Heart right ventricle (tissue), 16 donors: ENCODE measurements at places on chromosomes 12 and 14. TPM values are rescaled to one million over a fixed set of nuclear protein-coding genes. Genes with fewer than 3 reads are reported as not detected.

GRCh38 chr12:44555454-44555853 is 320.7 kb downstream of the NELL2 start:
- no peak for DNase-seq

DNA sequence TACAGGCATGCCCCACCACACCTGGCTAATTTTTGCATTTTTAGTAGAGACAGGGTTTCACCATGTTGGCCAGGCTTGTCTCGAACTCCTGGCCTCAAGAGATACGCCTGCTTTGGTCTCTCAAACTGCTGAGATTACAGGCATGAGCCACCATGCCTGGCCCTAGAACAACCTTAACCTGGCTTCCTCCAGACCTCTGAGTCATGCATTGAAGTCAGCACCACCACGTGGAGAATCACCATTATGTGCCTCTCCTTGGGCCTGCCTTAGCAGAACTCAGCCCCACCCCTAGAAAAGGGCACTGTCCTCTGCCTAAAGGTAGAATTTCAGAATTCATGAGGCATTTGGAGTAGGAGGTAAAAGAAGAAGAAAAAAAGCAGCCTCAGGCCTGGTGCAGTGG is 49.0 kb downstream of the LIMA1 start:
- no peak for DNase-seq

GRCh38 chr14:90625445-90625844 is 190.8 kb downstream of the TTC7B start:
- DNase-seq, result no peak

DNA sequence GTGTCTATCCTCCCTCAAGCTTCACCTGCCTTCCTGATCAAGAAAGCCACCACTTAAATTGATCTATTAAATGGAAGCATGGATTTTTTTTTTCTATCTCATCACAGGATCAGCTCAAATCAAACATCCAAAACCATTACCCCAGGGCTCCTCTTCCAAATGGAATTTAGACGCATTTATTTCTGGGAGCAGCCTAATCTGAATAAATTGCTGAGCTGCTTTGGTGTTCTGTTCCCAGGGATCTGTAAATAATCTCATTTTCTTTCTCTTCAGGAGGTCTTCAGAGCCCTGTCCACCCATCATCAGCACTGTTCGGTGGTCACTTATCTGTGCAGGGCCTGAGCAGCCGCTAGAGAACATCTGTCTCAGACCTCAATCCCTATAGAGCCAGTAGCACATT is 695.4 kb upstream of the TMEM132C start:
- DNase-seq, result no peak

DNA sequence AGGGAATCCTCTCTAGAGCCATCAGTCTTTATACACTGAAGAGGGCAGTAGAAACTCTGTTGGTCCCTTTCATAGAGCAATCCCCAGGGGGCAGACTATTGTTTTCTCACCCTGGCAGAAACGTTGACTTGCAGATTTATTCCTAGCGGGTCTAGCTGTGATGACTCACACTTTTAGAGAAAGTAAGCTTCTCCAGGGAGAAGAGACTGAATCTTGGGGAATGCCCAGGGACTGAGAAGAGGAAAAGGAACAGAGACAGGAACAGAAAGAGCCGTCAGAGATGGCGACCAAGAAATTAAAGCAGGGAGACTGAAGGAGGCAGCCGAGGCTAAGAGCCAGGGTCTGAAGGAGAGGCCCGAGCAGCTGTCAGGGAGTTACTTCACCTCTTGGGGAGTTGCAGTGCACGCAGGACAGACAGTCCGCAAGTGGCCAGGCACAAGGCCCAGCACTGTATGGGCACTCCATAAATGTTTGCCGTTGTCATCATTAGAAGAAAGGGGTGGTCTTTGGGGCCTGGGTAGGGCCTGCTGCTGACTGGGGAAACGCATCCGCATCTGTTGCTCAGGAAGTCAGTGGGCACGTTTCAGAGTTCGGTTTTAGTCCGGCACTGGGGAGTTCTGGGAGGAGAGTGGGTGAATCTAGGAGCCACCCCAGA is 13.0 kb downstream of the PLEKHG6 start:
- no peak for DNase-seq

TSPAN11 gene
- total RNA-seq, result 0.85 TPM

NRIP2 gene
- 2.8 TPM for total RNA-seq

SIX6 gene
- not detected for total RNA-seq

DNA sequence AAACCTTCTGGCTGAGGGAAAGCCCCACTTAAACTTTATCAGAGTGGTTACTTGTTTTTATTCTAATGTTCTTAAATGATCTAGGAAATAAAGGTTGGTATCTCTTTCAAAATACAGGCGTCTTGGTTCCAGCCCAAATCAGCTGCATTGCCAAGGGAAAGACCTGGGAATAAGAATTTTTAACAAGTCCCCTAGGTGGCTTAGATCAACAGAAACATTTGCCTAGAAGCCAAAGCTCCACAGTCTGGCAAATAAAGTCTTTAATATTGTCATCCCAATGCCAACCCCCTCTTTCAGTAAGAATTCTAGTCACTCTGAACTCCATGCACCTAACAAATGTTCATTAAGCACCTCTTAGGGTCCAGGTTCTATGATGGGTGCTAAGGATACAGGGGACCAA is 66.8 kb downstream of the ARL6IP4 start:
- no peak for DNase-seq

GRCh38 chr12:94180558-94181296 is 32.4 kb downstream of the PLXNC1 start:
- no peak for DNase-seq

HELB gene
- total RNA-seq, result 0.69 TPM

DNA sequence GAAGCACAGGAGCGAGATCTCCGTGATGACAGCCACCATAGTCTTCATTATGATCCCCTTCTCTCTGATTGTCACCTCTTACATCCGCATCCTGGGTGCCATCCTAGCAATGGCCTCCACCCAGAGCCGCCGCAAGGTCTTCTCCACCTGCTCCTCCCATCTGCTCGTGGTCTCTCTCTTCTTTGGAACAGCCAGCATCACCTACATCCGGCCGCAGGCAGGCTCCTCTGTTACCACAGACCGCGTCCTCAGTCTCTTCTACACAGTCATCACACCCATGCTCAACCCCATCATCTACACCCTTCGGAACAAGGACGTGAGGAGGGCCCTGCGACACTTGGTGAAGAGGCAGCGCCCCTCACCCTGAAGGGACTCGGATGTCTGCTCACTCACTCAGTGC is 775 bp downstream of the OR10P1 start:
- DNase-seq, result no peak

DNA sequence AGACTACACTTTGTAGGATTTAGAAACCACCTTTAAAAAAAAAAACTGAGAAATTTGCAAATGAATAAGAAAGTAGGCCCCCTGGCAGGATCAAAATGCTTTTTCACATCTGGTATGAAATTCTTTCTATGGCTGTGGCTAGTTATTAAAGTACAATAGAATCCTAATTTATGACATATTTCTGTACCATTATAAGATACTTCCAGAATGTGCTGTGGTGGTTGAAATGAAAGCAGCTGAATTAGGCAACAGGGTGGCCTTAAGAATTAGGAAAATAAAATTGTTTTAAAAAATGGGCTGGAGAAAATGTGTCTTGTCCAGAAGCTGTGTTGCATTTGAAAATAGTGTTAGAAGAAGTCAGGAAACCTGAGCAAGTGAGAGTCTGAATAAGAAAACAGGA is 85.9 kb upstream of the PDE3A start:
- no peak for DNase-seq

DNA sequence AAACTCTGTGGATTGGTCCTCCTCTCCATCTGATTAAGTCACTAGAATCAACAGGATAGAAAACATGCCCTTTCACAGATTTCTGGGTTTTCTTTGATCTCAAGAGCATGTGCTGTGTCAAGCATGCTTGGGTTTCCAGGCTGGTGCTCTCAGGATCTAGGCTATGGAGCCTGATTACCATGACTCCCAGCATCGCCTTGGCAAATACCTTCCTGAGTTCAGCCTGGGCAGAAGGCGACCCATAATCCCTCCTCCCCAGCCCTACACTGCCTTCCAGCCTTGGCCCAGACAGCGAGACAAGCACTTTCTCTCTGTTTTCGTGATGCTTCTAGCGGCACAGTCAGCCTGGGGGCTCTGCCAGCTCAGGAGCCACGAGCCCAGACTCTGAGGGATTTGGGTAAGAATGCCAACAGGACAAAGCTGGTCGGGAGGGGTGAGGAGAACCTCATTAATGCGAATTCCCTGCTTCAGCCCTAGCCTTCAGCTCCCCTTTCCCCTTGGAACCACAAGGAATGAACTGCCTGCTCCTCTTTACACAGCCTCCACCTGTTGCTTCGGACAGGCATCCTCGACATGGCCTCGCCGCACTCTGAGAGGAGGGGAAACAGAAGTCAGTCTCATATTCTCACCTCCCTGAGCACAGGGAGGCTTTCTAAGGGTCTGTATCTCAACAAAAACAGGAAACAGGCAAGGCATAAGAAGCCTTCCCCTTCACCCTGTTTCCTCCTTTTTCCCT is 227.1 kb downstream of the MSRB3 start:
- no peak for DNase-seq

INHBE gene
- total RNA-seq, result 1.1 TPM
